Spleen (tissue), 13 donors: ENCODE measurements at places on chromosomes 12 and 14. TPM values are rescaled to one million over a fixed set of nuclear protein-coding genes. Genes with fewer than 3 reads are reported as not detected.

CLEC7A gene
- 37.4 TPM for total RNA-seq

KLRC1 gene
- total RNA-seq, result 6.9 TPM

SLC39A2 gene
- total RNA-seq, result 0.23 TPM

MDP1 gene
- total RNA-seq, result 14.5 TPM
